ENCODE measurements at places on chromosomes 4 and X.

- no peak for DNase-seq
Observed at GRCh38 chr4:38846015-38846414, 10.6 kb downstream of the TLR6 start.

DNA sequence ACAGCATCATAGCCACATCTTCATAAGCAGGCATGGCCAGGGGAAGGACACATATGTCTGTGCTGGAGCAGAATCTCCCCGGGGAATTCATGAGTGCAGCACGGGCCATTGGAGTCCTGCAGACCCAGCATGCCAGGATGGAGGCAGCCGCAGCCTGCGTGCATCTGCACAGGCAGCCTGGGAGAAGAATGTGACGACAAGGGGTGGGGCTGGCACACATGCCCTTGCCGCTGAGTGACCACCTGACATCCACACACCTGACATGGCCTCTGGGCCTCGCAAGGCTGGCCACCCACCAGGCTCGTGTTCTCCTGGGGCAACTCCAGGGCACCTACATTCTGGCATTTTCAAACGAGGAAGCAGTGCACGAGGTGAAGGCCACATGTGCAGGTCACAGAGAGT, 66.2 kb upstream of the AFAP1 start:
- no peak for DNase-seq

DNA sequence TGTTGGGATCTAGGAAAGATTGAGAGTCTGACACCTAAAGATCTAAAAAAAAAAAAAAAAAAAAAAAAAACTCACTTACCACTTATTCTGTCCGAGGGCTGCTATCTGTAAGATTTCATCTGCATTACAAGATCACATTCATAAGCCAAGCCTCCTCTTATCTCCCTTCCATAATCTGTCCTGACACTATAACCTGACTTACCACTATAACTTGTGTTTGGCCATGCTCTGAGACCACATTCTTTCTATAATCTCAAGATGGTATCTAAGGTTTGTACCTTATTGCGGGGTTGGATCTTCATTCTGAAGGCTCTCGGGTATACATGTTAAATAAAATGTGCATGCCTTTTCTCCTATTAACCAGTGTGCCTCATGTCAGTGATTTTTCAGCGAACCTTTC, 144.4 kb downstream of the MAGEB17 start:
- no peak for DNase-seq

GRCh38 chr4:87227751-87228151, 7.3 kb upstream of the KLHL8 start:
- DNase-seq = no peak

DNA sequence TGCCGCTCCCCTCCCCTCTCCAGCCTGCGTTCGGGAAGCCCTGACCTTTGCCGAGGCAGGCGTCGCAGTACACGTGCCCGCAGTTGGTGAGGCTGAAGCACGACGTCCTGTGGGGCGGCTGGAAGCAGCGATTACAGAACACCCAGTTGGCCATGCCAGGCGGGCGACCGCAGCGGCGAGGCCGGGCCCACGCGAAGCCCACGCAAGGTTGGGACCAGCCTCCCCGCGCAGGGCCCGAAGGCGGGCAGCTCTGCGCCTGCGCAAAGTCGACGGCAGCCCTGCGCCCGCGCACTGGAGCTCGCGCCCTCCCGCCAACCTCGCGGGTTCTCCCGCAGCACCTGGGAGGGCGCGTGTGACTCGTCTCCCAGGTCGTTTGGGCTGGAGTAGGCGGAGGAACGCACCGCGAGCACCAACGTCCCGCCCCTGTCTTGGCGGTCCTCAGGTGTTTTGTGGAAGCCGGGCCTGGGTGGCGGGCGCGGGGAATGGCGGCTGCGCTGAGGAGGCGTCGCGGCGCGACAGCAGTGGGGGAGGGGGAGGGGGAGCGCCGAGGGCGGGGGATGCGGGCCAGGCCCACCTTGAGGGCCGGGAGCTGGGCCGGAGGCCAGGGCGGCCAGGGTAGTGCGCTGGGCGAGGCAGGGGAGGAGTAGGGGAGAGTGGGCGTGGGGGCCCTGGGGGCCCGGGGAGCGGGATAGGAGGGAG, at the start of gene RNF212:
TSS of gene RNF212 (minus strand) at position 254 of the 699 bp plus-strand sequence. CDS start at position 154, 100 bp downstream.
- DNase-seq = no peak

DNA sequence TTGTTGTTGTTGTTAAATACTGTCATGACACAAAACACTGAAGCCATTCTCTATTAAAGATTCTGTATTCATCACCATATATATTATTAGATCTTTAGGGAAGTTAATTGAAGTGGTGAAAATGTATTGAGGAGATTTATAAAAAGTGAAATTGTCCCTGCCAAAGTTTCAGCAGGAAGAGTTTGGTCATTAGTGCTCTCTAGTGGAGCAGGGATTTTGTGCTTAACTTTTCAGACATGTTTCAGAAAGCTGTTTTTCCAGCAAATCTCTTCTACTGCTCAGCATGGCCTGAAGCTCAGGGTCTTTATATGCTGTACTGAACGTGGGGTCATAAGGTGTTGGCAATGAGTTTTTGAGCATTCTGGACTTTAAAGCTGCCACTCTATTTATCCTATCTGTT, 36.7 kb upstream of the CXXC4 start:
- DNase-seq = no peak

GRCh38 chr4:10172278-10172921, 55.8 kb upstream of the WDR1 start:
- DNase-seq = no peak

- no peak for DNase-seq
Observed at GRCh38 chr4:120622601-120623000, 299.9 kb downstream of the PRDM5 start.

DNA sequence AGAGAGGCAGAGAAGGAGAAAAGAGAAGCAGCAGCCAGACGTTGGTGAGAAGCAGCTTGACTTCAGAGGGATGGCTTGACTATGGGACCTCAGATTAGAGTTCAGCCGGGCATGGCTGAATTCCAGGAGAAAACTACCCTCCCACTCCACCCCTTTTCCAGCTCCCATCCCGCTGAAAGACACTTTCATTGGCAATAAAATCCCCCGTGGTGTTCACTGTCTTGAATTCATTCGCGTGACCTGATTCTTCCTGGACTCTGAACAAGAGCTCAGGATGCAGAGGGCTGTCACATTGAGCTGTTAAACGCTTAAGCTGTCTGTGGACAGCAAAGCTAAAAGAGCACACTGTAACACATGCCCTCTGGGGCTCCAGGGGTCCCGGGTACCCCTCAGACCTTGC, 1575.3 kb upstream of the AGA start:
- DNase-seq = no peak

DNA sequence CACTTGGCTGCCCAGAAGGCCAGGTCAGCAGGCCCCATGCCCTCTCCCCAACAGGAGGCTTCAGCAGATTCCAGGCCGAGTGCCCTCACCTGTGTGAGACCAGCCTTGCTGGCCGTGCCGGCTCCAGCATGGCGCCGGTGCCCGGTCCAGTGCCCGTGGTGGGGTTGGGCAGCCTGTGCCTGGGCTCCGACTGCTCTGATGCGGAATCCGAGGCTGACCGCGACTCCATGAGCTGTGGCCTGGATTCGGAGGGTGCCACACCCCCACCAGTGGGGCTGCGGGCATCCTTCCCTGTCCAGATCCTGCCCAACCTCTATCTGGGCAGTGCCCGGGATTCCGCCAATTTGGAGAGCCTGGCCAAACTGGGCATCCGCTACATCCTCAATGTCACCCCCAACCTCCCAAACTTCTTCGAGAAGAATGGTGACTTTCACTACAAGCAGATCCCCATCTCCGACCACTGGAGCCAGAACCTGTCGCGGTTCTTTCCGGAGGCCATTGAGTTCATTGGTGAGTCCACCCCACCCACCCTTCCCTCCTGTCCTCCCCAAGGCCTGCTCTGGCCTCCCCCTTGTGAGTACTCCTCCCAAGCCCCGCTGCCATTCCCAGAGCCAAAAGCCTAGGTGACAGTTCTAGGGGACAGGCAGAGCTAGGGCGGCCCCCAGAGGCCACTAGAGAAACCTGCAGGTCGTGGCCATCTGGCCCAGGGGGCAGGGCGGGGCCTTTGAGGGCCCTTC, 2.3 kb downstream of the DUSP9 start:
- DNase-seq = no peak

- no peak for DNase-seq
Observed at GRCh38 chrX:41033299-41033698, 51.9 kb upstream of the USP9X start.

- no peak for DNase-seq
Observed at GRCh38 chrX:4844376-4844775, 1130.9 kb upstream of the PRKX start.

GRCh38 chr4:4864940-4865704, 5.7 kb downstream of the MSX1 start:
- DNase-seq = no peak
